Stimulated activated CD4-positive, alpha-beta T cell treated with anti-CD3 and anti-CD28 coated beads, TNF-alpha, amount 100 ng/mL, for 1 hour (primary cell): ENCODE measurements at places on chromosomes 11 and 22.

GRCh38 chr22:30444632-30445437 lies 19.3 kb downstream of the MTFP1 start:
- DNase-seq, result no peak

DNA sequence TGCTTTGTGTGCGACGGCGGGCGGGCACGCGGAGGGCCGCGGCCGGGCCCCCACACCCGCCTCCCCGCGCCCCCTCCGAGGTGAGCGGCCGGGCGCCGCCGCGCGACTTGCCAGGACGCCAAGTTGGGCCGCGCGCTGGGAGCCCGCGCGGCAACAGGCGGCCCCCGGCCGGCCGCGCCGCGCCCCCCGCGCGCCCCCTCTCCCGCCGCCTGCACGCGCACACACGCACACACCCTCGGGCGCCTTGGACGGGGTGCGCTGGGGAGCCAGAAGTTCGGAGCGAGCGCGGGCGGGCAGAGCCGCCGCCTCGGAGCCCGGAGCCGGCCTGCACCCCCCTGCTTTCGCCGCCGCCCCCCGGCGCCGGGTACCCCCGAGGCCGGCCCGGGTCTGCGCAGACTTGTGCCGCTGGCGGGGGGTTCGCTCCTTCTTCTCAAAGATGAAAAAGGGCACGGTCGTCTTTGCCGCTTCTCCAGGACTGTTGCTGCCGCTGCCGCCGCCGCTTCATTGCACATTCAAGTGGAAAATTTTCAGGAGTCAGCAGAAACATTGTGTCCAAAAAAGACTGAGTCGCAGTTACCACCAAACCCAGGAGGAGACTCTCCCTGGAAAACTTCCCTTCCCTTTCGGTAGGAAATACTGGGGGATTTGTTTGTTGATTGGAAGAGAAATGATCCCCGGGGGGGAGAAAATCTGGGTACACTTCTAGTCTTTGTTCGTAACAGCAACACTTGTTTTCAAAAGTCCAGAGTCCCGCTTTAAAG lies 895 bp downstream of the TEAD1 start:
- DNase-seq, result no peak

DNA sequence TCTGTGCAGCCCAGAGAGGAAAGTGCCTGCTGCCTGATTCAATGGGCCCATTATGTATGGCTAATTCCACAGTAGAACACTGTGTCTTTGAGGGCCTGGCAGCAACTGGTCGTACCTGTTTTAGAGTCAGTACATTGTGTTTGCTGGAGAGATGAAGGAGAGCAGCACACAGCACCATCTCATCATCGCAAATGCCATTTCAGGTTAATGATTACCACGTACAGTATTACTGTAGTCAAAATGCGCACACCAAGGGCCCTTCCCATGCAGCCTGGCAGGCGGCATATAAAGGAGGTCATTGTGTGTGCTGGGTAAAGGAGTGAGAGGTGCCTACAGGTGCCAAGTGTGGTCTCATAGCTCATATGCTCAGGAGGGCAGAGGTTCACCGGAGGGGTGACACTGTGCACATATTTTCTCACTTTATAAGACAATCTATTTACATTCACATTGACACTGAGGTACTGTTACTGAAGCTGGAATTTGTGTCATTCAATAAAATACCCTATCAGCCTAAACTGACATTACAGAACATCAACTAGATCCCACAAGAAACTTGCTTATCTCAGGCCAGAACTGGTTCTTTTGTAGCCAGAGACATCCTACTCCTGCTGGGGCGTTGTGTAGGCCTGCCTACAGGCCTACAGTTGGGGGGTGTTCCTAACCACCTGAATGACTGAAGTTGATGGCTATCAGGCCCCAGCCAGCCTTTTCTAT lies 90.4 kb downstream of the APIP start:
- DNase-seq, result no peak

DNA sequence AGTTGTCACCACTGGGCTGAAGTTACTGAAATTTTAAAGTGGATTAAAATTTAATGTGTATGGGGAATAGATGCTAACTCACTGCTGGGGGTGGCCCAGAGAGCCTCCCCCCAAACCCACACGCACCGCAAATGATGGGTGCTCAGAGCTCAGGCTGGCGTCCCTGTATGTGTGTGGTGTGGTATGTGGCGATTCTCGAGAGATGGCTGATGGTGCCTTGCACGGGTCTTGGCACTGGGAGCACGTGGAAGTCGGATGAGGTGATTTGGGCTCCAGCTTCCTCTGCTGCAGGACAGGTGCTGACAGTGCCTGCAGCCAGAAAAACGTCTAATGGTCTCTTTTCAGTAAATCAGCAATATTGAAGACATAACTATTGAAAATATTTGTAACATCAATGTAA lies 1473.3 kb downstream of the TBC1D22A start:
- no peak for DNase-seq

DNA sequence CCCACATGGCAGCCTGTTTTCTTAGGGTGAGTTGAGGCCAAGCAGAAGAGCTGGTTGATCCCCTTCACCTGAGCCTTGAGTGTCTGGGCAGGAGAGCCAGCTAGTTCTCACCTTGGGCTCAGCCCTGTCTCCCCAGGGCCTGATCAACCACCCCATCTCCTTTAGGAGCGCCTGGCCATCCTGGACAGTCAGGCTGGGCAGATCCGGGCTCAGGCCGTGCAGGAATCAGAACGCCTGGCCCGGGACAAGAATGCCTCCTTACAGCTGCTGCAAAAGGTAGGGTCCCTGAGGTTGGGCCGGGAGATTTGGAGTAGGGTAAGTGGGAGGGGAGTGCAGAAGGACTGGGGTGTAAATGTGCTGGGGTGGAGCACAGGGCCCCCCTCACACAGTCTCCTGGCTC lies 31.3 kb downstream of the PHLDB1 start:
- no peak for DNase-seq

DNA sequence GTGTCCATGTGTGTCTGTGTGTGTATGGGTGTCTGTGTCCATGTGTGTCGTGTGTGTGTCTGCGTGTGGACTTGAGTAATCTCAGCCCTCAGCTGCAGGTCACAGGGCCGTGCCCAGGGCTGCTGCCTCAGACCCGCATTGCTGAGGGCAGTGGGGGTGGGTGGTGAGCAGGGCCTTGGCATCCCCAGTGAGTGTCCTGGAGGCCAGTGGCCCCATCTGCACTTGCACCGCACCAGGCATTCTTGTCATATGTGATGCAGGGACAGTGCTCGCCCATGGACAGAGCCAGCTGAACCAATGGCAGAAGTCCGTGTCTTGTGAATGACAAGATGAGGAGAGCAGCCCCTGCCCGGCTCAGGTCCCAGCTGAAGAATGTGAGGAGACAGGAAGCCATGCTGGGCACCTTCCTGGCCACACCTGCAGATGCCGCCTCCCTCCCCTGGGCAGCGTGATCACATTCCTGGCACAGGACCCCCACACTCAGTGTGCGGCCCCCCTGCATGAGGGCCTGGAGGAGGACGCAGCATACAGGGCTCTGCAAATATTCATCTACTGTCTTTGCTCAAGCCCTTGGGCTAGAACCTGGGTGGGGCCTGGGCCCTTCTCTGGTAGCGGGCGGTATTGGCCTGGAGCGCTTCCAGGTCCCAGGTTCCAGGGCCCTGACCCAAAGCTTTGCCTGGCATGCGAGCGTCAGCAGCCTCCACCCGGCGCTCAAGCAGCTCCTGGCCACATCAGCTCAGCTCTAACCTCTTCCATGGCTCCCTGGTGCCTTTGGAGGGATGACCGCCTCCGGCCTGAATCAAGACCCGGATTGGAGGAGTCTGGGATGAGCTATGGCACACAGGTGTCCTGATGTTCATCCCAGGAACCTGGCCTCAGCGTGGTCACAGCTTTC lies 3.9 kb downstream of the ALDH3B2 start:
- no peak for DNase-seq

DNA sequence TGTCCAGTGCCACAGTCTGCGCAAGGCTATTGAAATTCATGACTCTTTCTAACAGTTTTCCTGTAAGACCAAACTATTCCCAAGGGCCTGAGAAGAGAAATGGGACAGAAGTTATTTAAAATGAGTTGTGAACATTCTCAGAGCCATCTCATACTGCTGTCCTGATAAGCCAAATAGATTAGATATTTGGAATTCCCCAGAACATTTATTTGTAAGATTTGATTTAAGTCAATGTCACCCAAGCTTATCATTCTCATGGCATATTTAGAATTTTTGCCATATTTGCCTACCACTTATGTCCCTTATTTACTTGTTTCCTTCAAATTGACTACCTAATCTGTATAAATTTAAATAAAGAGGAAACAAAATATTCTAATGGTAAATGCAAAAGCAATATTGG lies 82.4 kb downstream of the NAV2 start:
- DNase-seq, result no peak

DNA sequence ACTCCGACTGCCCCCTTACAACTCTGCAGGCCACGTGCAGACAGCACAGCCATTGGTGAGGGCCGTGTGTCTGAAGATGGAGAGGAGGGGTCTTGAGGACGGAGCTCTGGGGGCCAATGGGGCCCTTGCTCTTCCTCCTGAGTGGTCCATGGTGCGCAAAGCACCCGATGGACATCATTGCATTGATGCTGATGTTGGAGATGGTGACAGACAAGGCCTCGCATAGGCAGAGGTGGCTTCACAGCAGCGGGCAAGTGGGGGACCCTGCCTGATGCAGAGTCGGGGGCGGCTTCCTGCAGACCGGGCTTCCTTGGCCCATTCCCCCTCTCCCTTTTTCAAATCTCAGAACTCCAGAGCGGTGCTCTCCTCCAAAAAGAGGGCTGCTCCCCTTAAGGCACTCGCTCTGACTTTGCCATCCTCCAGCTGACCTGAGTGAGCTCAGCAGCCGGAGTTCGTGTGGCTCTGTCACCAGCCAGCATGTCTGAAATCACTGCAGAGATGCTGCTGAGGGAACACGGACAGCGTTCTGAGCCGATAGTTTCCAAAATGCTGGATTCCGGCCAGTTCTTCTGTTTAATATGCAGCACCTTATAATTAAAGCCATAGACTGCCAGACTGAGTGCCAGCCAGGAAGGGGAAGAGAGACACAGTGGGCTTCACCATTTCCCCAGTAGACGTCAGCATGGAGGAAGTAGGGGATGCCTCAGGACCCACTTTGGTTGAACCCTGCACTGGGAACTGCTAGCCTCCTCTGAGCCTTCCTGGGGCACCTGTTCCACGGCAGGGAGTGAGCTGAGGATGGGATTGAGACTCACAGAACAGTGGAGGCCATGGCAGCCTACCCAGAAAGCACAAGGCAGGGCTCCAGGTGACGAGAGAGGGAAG lies 278.2 kb downstream of the BRD1 start:
- no peak for DNase-seq

GRCh38 chr11:22991196-22991595 lies 130.9 kb upstream of the CCDC179 start:
- DNase-seq, result no peak

DNA sequence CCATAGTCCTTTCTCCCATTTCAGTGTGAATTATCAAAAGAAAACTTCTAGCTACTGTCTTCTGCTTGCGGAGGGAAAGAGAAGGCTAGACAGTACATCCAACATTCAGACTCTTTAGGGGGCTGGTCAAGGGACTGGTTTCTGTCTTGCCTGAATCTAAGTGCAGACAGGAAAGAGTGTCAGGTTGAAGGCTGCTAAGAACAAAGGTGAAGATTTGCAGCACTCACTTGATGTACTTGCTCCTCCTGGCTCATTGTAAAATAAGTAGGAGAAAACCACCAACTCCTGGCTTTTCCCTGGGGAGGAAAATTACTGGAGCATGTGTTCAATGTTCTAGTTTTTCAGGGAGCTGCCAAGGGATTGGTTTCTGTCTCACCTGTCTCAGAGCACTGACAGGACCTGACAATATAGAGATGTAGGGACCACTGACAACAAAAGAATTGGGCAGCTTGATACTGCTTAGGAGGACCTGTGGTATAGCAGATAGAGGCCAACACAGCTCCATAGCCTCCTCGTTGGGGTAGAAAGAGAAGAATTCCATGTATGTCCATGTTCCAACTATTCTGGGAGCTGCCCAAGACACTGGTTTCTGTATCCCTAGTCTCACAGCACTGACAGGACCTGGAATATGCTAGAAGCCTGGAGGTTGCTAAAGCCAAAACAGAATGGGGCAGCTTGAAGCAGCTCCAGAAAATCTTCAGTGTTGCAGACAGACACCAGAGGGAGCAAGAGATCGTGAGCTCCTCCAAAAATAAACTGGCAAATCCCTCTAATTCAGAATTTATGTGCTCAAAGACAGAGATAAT lies 39.7 kb upstream of the MMP12 start:
- no peak for DNase-seq

- DNase-seq, result no peak
These were observed 112.6 kb downstream of the C11orf91 start for GRCh38 chr11:33588056-33588455.

DNA sequence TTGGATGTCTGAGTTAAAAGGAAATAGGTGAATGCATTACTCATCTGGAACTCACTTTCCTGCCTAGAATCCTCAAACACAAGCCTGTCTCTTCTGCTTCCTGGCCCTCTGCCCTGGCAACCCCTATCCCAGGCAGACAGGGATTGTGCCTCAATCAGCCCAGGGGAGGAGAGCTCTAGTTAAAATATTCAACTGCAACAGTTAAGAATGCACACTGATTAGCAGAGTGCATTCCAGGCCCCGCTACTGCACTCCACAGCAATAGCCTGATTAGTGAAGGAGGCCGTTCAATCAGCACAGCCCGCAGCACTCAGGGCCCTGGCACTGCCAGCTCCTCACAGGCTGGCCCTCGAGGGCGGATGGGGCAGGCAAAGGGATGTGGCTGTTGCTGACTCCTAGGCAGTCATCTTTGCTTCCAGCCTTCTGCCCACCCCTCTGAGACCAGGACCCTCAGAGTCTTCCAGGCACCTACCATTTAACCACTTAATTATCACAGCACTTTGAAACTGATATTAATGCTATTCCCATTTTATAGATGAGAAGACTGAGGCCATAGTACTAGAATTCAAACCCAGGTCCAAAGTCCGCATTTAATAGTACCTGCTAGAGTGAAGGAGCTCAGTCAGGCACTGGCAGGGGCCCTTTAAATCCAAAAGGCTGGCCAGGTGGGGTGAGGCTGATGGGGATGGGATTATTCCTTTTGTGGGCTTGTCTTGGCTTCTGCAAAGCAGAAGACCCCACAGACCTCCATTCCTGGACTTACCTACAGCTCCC lies 435.3 kb downstream of the SOX6 start:
- no peak for DNase-seq

DNA sequence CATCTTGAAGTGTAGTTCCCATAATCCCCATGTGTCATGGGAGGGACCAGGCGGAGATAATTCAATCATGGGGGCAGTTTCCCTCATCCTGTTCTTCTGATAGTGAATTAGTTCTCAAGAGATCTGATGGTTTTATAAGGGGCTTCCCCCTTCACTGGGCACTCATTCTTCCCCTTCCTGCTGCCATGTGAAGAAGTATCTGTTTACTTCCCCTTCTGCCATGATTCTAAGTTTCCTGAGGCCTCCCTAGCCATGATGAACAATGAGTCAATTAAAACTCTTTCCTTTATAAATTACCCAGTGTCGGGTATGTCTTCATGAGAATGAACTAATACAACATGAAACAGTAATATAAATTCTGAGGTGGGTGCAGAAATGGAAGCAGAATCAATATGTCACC lies 12.1 kb upstream of the SPTBN2 start:
- no peak for DNase-seq
